Posterior cingulate gyrus (tissue), 11 donors: ENCODE measurements at places on chromosomes 16 and 17.

DNA sequence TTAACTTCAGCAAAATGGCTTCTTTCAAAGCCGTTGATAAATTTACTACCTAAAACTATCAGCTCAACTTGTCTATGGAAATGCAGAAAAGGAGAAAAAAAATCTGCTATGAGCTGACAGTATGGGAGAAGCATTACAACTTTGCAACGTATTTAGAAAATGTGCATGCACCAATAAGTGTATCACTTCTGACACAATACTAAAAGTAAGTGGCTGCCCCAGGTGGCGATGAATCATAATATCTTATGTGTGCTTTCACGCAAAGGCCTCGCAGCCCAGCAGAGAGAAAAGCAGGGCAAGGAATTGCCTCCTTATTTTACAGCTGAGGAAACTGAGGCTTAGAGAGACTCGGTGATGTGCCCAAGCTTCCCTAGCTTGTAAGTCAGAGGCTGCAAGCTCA lies 101.8 kb downstream of the SALL1 start:
- no peak for DNase-seq

- no peak for DNase-seq
These were observed 74.4 kb upstream of the SMIM36 start for GRCh38 chr17:55585629-55586028.

- peak; percentile 27 for DNase-seq
These were observed 561 bp upstream of the HERPUD1 start for GRCh38 chr16:56931271-56931891.

GRCh38 chr16:51761001-51761400 lies 609.9 kb upstream of the SALL1 start:
- no peak for DNase-seq

DNA sequence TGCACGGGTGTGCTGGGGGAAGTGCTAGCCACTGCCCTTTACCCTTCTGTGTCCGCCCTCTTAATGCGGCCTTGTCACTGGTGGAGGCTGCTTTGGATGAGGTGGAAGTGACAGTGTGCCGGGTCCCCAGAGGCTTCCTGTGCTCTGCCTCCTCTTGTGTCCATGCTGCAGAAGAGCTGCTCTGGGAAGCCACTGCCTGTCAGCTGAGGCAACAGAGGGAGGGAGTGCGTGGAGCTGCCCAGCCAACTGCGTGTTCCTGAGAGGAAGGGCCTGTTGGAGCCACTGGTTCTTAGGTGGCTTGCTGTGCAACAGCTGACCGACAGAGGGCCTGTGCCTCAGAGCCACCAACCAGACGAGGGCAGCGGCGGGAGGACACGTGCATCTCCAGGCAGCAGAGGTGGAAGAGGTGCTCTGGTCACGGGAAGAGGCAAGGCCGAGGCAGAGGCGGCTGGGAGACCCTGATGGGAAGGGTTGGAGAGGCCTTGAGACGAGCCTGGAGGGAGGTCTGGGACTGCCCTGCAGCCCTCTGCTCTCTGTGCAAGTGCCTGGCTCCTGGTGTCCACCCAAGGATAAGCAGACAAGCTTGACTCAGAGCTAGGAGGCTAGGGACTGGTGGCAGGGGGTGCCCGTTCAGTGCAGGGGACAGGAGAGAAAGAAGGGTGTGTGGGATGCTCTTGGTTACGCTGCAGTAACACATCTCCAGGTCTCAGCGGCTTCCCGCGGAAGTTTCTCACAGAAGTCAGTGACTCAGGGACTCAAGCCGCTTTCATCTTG lies 25.4 kb downstream of the B9D1 start:
- peak; percentile 69 for DNase-seq

DNA sequence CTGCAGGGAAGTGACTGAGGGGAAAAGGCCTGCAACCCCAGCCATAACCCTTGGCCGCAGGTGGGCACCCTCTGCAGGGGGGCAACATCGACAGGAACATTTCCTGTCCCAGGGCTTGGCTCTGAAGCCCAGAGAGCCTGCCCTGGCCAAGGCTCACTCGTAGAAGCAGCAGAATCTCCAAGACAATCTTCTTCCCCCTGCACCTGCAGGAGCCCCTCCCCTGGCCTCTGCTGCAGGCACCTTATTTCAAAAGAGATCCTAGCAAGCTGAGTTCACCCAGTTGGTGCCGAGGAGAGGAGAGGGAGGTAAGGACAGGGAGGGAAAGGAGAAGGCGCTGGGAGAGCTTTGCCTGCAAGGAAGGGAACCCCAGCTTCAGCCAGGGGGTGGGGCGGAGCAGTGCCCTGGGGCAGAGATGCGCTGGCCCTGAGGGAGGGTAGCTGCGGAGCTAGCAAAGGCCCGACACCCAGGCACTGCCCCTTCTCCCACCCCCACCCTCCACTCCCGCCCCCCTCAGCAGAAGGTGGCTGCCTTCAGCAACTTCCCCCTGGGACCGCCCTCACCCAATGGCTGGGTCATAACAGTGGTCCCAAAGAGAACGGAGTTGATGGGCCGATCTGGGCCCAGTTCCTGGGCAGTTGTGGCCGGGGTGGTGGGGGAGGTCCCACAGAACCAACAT lies 104.3 kb upstream of the TNRC6C start:
- peak; percentile 71 for DNase-seq

GRCh38 chr17:37737081-37737480 lies 7.8 kb downstream of the HNF1B start:
- no peak for DNase-seq

DNA sequence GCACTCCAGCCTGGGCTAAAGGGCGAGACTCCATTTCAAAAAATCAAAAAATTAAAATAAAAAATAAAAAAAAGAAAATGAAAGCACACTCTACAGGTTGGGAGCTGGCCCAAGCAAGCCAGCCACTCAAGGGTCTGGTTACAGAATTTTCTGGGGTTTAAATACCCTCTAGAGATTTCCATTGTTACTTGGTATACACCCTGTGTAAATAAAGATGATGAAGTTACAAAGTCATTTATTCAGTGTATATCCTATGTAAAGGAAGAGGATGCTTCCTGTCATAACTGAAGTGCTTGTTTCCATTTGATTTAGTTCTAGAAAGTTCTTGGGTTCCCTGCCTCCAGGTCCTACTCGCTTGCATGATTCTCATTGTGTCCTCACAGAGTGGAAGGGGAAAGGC lies 79.9 kb upstream of the C17orf78 start:
- no peak for DNase-seq

- no peak for DNase-seq
These were observed 17.9 kb downstream of the SMCR8 start for GRCh38 chr17:18332909-18333489.

- DNase-seq: no peak
These were observed 1.5 kb downstream of the CRK start for GRCh38 chr17:1454541-1454940.

DNA sequence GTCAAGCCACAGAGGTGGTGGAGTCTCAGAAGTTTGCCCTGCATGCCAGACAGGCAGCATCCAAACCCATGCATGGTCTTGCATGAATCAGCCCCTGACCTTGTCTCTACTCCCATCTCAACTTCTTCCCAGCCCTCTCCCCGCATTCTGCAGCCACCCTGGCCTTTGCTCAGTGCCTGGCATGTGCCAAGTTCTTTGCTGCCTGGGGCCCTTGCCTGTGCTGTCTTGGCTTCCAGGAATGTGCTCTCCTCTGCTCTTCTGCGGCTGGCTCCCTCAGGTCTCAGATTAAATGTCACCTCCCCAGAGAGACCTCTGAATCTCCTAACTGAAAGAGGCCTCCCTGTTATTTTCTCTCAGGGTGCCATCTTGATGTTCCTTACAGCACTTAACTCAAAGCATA lies 17.6 kb downstream of the DRC3 start:
- DNase-seq: no peak

- no peak for DNase-seq
These were observed 62.5 kb upstream of the NFAT5 start for GRCh38 chr16:69503244-69503643.

GRCh38 chr17:83077939-83078338 lies 1.5 kb upstream of the METRNL start:
- no peak for DNase-seq

DNA sequence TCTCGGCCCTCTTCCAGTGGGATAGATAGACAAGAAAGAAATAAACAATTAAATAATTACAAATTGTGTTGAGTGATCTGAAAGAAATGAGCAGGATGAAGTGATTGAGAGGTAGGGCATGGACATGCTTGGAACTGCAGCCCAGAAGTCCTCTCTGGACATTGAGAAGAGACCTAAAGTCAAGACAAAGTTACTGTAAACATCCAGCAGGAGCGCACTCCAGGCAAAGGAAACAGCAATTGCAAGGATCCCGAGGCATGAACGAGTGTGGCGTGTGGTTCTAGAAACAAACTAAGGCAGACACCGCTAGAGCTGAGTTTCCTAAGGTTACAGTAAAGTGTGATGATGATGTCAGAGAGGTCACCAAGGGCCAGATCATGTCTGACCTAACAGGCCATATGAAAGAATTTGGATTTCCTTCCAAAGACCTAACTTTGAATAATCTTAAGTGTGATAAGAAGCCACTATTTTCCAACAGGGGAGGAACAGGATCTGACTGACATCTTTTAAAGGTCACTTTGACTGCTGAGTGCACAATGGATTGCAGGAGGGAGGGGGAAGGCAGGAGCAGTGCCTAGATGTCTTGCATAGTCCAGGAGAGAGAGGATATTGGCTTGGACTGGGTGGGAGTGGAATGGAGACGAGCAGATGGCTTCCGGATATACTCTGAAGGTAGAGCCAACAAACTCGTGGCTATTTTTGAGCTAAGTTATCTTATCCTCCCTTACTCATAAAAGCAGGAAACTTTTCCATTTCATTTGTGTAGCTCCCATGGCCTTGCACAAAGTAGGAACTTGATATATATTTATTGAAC lies 19.0 kb downstream of the ABCC12 start:
- no peak for DNase-seq

- DNase-seq: no peak
These were observed 57.2 kb upstream of the SREBF1 start for GRCh38 chr17:17893801-17894644.

- DNase-seq: no peak
These were observed 11.3 kb upstream of the TUBG2 start for GRCh38 chr17:42647778-42648177.

DNA sequence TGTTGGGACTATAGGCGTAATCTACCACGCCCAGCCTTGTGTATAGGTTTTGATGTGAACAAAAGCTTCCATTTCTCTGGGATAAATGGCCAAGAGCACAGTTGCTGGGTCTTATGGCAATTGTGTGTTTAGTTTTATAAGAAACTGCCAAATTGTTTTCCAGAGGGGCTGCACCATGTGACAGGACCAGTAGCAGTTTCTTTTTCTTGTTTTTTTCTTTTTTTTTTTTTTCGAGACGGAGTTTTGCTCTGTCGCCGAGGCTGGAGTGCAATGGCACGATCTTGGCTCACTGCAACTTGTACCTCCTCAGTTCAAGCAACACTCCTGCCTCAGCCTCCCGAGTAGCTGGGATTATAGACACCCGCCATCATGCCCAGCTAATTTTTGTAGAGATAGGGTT lies 34.3 kb upstream of the CBX4 start:
- DNase-seq: no peak

- no peak for DNase-seq
These were observed 35.3 kb downstream of the NOL11 start for GRCh38 chr17:67753026-67753425.

GRCh38 chr17:81429821-81430551 lies 34.7 kb downstream of the BAHCC1 start:
- peak; percentile 52 for DNase-seq

DNA sequence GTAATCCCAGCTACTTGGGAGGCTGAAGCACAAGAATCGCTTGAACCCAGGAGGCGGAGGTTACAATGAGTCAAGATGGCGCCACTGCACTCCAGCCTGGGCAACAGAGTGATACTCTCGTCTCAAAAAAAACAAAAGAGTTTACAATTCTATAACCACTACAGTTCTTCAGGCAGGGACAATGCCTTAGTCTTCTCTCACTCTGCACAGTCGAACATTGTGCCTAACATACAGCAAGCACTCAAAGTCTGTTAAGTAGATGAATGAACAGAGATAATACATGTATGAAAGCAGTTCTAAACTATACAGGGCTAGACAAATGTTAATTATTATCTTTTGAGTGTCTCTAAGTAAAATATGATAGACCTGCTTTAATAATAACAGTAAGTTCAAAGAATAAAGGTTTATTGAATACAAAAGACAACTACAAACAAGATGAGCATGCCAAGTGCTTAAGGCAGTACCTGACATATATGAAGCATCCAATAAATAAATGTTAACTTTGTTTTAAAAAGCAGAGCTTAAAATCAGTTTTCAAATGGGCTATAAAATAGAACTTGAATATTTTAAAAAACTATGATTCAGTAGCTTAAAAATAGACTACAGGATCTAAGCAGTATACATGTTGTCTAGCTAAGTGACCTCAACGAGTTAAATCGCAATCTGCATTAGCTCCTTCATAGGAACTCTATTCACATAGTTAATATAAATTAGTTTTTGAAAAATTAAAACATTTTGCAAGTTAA lies 19.3 kb downstream of the INTS2 start:
- no peak for DNase-seq

DNA sequence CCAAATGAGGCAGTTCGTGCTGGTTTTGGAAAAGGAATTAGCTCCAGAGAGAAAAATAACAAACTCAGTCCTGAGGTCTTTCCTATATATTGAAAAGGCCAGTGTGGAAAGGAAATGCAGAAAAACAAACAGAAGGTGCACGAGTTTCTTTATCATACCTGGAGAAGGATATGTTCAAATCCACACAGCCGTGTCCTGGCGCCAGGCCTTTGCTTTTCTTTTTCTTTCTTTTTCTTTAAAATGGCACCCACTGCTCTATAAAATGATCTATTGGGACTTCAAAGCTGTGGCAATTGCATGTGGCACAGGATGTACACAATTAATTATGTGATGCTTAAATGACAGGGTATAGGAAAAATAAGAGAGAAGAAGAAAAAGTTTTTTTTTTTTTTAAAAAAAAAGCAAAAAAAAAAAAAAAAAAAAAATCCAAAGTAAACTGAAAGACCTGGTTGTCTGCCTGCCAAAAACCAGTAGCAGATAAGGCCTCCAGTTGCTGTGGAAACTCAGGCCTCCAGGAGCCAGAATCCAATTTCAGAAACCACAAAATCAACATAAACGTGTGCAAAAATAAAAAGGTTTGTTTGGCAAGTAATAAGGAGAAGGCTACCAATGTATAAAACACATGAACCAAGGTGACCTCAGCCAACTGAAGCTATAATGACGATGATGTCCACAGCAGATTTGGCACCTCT lies 957.6 kb upstream of the SOX9 start:
- no peak for DNase-seq

GRCh38 chr17:81120149-81120484 lies 45.2 kb upstream of the PVALEF start:
- DNase-seq: no peak

DNA sequence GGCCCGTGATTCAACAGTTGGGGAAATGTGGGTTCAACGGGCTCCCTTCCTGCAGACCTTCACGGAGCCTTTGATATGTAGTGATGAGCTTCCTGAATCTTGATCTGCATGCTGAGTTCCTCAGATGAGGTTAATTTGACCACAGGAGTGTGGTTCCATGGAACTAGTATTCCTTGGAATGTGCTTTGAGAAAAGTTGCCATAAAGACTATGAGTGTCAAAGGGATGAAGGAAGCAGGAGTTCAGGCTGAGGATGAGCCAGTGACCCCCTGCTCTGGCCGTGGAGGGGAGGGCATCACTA lies 229.2 kb downstream of the MSI2 start:
- peak; percentile 32 for DNase-seq
